Left cardiac atrium (tissue), 4 donors: ENCODE measurements at places on chromosomes 11 and 22. TPM values are rescaled to one million over a fixed set of nuclear protein-coding genes. Genes with fewer than 3 reads are reported as not detected.

DNA sequence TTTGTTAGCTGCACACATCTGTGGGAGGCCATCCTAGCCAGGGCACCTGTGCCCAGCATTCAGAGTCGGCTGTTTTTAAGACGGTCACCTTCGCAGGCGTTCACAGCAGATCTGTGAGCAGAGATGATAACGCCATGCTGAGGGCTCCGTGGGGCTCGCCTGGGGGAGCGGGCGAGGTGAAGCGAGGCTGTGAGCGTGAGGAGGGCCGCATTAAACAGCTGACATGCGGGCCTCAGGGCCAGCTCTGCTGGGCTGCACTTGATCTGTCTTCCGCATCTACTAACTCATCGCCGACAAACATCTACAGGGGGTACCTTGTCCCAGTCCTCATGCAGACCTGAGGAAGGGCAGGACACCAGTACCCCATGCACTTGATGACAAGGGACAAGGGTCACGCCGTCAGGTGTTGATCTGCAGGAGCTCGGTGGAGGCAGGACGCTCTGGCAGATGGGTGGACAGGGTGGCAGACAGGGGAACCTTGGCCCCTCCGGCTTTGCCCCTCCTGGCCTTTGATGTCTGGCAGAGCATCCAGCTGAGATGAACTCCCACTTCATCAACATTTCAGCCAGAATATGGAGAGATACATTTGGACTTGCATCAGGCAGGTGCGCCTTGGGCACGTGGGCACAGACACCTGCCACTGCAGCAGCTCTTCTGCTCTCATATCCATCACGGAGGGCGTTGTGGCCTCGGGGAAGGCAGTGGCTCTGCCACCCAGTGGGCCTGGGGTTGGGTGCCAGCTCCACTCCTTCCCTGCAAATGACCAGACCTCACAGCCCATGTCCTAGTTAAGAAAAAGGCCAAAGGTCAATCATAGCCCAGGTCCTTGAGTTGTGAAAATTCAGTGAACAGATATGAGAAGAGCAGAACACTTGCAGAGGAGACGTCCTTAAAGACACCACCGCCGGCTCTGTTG, 822.9 kb downstream of the BRD1 start:
- DNase-seq: no peak

TPBGL gene
- total RNA-seq: 0.42 TPM

- DNase-seq: no peak
These were observed 17.0 kb downstream of the DRD2 start for GRCh38 chr11:113458189-113458588.

GRCh38 chr11:9689721-9690120, 25.8 kb downstream of the SWAP70 start:
- no peak for DNase-seq

DNA sequence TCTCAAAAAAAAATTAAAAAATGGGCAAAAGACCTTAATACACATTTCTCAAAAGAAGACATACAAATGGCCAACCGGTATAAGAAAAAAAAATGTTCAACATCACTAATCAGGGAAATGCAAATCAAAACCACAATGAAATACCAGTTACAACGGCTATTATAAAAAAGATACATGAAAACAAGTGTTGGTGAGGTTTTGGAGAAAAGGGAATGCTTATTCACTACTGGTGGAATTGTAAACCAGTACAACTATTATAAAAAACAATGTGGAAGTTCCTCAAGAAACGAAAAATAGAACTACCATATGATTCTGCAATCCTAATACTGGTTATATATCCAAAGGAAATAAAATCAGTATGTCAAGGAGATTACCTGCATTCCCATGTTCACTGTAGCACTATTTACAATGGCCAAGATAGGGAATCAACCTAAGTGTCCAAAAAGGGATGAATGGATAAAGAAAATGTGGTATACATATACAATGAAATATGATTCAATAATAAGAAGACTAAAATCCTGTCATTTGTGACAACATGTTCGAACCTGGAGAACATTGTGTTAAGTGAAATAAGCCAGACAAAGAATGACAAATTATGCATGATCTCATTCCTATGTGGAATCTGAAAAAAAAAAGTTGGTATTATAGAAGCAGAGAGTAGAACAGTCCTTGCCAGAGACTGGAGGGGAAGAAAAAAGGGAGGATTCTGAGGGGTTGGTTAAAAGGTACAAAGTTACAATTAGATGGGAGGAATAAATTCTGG, 256.9 kb upstream of the PITPNB start:
- no peak for DNase-seq

DNA sequence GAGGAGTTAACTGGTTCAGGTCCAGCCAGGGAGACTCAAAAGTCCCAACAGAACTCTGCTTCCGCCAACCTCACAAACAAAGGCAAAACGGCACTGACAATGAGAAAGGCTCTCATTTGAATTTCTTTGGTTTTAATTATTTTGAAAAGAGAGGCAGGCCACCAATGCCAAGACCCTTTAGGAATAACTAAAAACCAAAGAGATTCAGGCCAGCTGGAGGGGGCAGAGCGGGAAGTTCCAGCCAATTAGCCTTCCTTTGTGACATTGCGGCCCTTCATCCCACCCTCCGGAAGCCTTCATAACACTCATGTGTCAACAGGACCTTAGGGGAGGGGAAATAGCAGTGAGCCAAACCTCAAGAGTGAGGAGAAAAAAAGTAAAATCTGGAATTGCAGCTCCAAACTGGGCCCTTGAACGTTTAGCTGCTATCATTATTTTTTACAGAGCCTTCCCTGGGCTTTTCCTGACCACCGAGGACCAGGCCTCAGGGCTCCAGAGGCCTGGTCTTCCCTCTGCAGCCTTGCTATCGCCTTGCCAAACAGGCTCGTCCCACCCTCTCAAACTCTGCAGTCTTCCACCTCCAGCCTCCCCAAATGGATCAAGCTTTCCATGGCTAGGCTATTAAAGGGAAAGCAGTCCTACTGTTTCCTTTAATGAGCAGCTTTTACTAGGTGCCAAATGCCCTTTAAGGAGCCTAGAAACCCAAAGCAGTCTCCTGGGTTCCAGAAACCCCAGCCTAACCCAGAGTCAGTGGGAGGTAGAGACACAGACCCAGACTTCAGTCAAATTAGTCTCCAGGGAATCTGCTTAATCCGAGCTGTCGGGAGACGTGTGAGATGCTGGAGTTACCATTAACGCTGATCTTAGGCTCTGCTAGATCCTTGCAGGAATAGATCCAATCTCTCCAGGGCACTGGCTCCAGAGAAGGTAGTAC, 114.2 kb downstream of the CCDC34 start:
- no peak for DNase-seq

GRCh38 chr11:910044-910588, 494 bp downstream of the CHID1 start:
- DNase-seq: peak; percentile 37

DNA sequence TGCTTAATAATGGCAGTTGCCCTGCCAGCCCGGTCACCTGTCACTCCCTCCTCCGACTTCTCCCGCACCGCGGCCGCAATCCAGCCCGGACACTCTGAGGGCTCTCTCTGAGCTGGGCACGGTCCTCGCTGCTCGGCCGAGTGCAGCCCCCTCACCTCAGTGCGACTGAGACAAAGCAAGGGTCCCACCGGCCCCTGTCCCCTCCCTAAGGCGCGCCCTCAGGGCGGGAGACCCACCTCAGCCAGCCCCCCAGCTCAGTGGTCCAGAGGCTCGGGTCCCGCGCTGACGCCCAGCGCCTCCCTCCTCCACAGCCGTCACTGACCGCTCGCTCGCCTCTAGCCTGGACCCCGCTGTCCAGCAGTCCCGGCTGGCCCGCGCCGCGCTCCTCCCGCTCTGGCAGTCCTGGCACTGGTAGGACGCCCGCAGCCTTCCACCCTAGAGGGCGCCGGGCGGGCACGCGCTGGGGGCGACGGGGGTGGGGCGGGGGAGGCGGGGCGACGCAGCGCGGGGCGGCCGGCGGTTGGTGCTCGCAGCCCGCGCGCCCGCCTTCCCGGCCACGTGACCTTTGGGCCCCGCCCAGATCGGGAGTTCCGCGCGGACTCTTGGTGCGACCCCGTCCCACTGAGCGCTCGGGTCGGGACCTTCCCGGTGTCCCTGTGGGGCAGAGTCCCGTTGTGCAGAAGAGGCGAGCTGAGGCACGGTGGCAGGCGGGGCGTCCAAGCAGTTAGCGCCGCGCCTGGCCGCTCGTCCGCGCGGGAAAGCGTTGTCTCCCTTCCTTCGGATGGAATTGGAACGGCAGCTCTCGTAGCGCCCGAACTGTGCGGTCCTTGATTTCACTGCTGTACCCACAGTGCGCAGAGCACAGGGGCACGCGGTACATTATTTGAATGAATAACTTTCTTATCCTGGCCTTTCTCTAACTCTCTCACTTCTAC, 7.8 kb upstream of the L3MBTL2 start:
- peak; percentile 87 for DNase-seq

TSPAN32 gene
- 11.6 TPM for total RNA-seq

DNA sequence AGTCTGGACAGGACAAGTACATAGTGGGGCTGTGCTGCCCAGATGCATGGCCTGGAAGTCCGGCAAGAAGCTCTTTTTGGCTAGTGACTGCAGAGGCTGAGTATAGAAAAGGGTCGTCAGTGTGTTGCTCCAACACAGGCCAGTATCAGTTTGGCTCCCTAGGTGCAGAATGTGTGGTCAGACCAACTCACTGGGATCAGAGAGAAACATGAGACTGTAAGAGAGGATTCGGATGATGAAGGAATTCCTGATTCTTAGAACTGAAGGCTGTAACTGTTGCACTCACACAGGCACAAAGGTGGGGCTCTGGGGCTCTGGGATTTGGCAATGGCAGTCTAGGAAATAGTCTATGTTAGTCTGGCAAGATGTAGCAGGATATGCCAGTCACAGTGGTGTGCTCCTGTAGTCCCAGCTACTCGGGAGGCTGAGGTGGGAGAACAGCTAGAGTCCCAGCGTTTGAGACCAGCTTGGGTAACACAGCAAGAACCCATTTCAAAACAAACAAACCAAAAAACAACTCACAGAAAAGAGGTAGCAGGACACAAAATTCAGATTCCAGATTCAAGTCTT, 11.1 kb upstream of the UPB1 start:
- no peak for DNase-seq

CST6 gene
- total RNA-seq: 0.91 TPM

OR4A16 gene
- total RNA-seq: not detected

MMP7 gene
- not detected for total RNA-seq

FUT4 gene
- 3.2 TPM for total RNA-seq

DNA sequence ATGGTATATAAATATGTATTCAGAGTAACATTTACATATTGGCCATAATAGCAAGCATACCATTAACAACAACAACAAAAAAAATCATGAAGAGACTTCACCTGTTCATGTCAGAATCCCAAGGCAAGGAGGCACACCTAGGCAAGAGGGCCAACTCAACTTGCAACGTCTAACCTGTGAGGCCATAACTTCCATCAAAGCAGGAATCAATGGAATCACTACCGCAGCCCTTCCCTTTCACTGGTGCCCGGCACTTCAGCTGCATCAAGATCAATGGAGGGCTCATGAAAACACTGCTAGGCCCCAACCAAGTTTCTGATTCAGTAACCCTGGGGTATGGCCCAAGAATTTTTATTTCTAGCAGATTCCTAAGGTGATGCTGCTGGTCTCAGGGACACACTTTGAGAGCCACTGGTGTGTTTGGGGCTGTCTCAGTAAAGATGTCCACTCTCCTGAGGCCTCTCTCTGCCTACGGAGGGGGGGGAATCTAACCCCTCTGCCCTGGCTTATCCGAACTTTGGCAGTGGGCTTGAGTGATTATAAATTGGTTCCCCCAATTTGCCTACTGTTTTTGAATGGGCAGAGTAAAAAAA, 8.0 kb downstream of the ZFTA start:
- DNase-seq: no peak

DNA sequence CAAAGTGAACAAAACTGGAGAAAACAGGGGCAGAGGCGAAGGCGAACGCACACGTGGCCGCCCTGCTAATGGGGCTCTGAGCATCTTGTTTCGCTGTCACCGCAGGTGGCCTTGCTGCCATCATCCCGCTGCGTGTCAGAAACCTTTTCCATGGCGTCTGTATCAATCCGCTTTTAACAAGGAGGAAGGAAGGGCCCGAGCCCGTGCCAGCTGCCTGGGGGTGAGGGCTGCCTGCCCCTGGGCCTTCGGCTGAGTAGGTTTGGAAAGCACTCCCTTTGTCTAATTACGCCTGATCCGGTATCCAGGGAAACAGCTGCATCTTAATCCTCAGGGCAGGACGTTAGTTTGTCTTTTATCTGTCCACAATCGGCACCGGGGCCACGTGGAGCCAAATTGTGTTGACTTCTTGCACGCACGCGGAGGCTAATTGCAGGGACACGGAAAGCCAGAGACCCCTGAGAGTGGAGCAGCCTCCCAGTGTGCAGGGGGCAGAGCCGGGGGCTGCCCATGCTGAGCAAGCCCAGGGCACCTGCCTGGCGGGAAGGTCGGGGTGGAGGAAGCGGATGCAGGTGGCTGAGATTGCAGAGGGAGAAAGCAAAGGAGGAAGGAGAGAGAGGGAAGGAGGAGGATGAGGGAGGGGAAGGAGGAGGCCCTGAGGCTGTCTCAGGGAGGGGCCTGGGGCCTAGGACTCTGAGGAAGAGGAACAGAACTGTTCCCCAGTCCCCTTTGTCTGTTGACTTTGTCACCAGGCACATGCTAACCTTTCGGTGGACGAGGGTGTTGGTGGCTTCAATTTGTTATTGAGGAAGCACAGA, 19.2 kb upstream of the TH start:
- no peak for DNase-seq

- DNase-seq: no peak
These were observed 56.1 kb downstream of the PRMT3 start for GRCh38 chr11:20443596-20443995.
